ENCODE measurements at places on chromosomes 12 and 14.

- DNase-seq, result no peak
These were observed 44.0 kb downstream of the TRAF3 start for GRCh38 chr14:102821252-102821651.

DNA sequence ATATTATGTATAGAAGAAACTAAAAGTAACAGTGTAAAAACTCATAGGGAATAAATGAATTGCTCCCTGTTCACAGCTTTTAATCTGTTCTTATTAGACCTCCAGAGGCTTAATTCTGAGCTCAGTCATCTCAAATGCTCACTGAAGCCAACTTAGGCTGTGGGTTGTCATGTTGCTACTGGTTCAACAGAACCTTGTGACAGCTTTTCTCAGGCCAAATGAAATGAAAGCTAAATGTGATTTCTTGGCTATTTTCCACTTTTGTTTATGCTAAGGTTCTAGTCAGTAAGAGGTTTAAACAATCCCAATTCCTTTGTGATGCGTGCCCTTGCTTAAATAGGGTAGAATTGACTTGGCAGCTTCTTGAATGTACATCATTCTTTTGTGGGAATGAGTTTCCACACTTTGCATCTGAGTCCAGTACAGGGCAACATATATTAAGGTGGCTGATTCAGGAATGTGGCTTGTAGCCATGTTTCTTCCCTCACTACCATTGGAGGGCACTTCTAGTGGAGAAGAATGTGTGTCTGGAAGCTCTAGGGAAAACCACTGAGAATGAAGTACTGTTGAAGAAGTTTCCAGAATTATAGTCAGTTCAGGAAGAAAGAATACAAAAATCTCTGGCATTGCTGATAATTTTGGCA lies 156.4 kb downstream of the NEDD1 start:
- no peak for DNase-seq

- DNase-seq, result peak; percentile 90
These were observed 40.0 kb upstream of the SRSF5 start for GRCh38 chr14:69726761-69727511.

DNA sequence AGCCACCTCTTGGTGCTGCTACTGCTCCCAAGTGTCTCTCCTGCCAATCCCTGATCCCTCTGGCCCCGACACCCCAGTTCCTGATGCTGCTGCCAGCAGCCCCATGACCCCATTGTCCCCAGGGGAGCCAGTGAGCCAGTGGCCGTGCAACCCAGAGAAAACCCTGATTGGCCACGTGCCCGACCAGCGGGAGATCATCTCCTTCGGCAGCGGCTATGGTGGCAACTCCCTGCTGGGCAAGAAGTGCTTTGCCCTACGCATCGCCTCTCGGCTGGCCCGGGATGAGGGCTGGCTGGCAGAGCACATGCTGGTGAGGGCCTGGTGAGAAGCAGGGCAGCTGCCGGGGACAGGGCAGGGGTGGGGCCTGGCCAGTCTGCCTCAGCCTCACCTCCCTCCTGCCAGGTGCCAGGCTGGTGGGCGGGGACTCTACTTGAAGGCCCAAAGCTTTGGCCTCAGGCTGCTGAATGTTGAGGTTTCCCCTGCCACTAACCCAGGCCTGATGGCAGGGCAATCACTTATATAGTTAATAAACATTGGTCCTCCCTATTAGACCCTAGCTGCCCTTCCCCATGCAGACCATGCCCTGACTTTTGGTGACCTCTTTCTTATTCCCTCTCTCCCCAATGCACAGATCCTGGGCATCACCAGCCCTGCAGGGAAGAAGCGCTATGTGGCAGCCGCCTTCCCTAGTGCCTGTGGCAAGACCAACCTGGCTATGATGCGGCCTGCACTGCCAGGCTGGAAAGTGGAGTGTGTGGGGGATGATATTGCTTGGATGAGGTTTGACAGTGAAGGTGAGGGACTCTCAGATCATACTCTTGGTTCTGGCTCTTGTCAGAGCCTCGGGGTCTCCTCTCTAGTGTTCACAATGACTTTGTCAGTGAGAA lies 5.1 kb downstream of the PCK2 start:
- DNase-seq, result no peak

DNA sequence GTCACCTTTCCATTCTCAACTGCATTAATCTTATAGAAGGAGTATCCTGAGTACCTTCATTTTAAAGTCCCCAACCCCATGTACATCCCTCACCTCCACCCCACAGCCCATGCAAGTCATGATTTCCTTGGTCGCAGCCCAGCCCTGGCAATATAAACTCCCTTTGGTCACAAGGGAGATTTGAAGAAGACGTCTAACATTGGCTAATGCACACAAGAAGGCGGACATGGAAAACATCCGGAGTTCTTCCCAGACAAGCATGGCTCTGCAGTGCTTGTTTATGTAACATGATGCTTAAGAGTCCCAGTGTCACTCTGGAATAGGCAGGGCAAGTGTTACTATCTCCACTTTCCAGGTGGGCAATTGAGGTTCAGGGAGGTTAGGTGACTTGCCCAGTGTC lies 277.6 kb downstream of the DPF3 start:
- DNase-seq, result no peak

GRCh38 chr14:96078625-96079016 lies 39.5 kb downstream of the C14orf132 start:
- DNase-seq, result no peak

DNA sequence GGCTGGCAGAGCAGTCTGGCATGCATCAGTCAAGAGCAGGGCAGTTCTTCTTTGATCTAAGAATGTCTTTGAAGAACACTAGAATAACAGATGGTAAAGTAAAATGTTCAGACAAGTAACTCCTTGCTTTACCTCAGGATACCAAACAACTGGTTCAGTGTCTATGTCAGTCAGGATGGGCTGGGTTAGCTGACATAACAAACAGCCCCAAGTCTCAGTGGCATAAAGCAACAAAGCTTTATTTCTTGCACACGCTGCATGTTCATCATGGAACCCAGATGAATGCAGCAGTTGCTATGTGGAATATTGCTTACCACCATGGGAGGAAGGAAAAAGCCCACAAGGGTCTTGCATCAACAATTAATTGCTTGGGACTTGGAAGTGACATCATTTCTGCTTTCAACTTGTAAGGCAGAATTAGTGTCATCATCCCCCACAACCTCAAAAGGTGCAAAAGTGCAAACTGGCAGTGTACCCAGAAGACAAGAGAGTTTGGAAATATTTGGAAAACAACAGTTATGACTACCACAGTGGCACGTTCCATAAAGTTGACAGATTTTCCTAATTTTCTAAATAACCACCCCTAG lies 21.2 kb downstream of the GPRC5D start:
- no peak for DNase-seq

GRCh38 chr14:22801716-22802115 lies 13.5 kb downstream of the SLC7A7 start:
- no peak for DNase-seq

DNA sequence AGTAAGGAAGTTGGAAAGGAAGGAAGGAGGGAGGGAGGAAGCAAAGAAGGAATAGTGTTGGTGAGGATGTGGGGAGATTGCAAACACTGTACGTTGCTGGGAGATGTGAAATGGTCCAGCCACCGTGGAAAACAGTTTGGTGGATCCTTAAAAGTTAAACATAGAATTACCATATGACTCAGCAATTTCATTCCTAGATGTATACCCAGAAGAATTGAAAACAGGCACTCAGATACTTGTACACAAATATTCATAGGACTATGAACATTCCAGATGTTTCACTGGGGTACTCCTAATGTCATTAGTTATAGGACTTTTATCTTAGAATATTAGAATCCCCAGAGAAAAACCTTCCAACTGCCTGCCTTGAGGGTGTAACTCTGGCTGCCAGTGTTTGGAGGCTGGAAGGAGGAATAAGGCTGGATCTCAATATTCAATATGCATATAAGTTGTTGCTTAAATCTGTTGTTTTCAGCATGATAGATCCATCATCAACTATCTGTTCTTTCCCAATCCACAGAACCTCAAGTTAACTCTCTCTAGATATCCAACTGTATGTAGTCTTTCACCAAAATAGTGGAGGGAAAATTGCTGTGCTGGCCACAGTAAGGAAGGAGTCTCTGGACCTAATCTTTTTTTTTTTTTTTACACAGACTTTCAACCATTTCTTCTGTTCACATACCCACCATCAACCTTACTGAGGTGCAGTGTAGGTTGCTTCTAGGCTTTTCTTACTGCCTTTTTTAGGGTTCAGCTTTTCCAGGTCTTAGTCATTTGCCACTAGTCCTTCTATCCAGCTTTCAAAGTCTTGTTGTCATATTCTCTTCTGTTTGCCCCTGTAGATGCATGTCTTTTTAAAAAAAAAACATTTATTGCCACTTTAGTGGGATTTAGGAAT lies 94.5 kb downstream of the DNAI7 start:
- DNase-seq, result no peak

DNA sequence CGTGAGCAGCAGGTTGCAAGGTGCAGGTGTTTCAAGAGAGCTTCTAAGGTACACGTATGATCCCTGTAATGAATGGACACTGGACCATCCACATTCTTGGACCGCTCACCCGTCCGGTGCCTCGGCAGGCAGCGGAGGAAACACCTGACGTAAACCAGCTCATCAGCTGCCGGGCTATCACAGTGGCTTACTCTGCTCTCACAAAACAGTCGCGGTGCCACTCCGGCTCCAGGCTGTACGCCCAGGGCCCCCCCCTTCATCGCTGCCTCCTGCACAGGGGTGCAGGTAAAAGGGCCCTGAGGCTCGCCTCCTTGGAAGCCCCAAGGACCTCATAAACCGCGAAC lies 436 bp downstream of the VPS33A start:
- peak; percentile 36 for DNase-seq

GRCh38 chr12:53493610-53494391 lies 5.5 kb downstream of the MAP3K12 start:
- no peak for DNase-seq

- no peak for DNase-seq
These were observed 15.5 kb downstream of the SYT1 start for GRCh38 chr12:78880078-78880477.

DNA sequence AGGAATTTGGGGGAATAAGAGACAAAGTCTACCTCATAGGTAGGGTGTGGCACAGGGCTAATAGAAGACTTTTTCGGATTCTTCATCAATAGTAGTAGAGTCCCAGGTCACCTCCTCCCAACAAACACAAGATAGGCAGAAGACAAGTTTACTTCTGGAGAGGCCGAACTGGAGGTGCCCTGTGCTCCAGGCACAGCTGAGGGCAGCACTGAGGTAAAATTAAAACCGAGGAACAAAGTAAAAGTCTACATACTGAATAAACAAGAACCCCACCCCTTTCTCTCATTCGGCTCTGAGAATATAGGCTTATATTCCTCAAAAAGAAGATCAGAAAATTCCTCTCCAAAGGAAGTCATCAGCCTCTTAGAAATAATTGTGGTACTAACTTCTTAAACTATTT lies 161.5 kb downstream of the SEC23A start:
- DNase-seq, result no peak

DNA sequence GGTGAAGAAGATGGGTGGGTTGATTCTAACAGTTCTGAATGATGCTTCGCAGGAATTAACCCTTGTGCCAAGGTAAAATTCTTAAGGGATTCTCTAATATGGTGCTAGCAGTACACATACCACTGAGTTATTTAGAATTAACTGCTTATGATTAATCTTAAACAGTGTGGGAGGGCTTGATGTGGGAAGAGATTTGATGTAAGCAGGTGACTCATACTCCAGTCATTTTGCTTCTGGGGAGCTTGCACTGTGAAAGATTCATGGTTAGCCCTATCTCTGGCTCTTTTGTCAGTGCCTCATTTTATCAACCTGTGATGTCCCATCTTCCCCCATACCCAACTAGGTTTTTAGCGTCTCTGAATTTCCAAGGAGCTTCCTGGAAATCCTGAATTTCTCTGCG lies 83.8 kb downstream of the NRXN3 start:
- DNase-seq, result no peak

GRCh38 chr12:101714877-101715444 lies 17.5 kb downstream of the CHPT1 start:
- DNase-seq, result no peak

DNA sequence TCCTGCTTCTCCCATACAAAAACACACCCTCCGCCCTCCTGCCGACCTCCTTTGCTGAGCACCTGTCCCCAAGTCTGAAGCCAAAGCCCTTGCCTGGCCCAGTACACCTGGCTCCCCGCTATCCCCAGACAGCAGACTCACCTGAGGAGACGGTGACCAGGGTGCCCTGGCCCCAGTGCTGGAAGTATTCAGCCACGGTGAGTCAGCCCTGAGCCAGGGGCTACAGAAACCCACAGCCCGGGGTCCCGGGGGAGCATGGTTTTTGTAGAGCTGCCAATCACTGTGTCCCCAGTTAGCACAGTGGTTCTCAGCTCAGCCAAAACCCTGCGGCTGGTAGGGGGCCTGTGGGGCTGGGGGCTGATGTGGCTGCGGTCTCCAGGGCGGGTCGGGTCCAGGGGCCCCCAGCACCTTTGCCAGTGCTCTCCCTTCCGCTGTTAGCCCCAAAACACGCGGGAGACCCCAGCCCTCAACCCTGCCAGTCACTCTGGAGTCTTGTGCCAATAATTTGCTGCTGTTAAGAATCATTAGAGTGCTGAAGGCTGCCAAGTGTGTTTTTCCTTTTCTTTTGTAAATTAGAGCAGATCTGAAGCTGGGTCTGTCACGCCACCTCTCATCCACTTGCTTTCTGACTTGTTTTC lies 339.0 kb downstream of the TMEM121 start:
- no peak for DNase-seq

GRCh38 chr14:36194663-36195062 lies 18.1 kb upstream of the PTCSC3 start:
- no peak for DNase-seq

DNA sequence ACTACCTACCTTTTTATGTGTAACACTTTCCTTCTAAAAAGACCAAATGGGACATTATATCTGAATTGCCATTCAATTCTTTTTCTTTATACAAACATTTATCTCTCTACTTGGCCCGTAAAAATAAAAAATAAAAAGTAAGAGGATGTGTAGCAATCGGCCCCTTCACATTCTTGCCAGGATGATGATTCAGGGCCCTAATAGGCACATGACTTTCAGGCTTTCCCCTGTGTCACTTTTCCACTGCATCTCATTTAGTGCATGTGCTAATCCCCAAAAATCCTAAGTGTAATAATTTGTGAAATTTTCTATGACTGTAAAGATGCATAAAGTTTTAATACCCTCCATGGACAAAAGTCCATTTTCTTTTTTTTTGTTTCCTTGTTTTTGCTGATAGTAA lies 23.0 kb upstream of the ATP2B1 start:
- no peak for DNase-seq

GRCh38 chr12:105548626-105549025 lies 218.1 kb downstream of the C12orf75 start:
- DNase-seq, result no peak

All from GM20000 (cell line).